ENCODE measurements at places on chromosomes 7 and 10. TPM values are rescaled to one million over a fixed set of nuclear protein-coding genes. Genes with fewer than 3 reads are reported as not detected.
A peak's percentile ranks its signal among the peaks of the same experiment; 100 is the strongest.

The TAS2R5 gene
- total RNA-seq: 0.72 TPM

The SEMA3C gene
- 93.4 TPM for total RNA-seq

The TFPI2 gene
- total RNA-seq: 27.7 TPM

The KCNMA1 gene
- 79.2 TPM for total RNA-seq

The FZD8 gene
- total RNA-seq: 22.9 TPM

The PNLIPRP1 gene
- 2.9 TPM for total RNA-seq

The DCLRE1A gene
- total RNA-seq: 13.0 TPM

The ZNF467 gene
- total RNA-seq: 3.9 TPM

DNA sequence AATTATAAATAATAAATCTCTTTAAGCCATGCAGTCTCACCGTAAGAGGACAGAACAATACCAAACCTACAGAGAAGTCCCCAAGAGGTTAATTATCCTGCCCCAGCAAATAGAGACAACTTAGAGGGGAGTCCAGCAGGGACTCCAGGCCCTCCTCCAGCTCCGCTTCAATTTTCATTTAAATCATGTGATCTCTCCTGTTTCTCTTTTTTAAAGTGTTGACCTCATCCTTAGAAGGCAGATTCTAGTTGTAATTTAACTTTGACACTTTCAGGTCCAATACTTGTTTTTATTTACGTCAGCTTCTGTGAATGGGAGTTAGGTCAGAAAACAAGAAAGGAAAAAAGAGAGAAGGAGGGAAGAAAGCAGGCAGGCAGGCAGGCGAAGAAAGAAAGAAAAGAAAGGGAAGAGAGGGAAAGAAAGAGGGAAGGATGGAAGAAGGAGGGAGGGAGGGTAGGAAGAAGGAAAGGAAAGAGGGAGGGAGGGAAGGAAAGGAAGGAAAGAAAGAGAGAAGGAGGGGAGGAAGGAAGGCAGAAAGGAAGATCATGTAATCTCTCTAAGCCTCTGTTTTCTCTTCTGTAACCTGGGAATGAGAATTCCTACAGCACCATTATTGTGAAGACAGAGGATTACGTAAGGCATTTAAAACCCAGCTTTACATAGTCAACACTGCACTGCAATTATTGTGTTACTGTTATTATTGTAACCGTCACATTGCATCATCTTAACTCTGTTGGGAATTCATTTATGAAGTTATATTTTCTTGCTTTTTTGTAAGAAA, 227.7 kb downstream of the SKIDA1 start:
- no peak for DNase-seq

- no peak for DNase-seq
Measured at GRCh38 chr10:20771051-20771450, 126.1 kb downstream of the NEBL start.

DNA sequence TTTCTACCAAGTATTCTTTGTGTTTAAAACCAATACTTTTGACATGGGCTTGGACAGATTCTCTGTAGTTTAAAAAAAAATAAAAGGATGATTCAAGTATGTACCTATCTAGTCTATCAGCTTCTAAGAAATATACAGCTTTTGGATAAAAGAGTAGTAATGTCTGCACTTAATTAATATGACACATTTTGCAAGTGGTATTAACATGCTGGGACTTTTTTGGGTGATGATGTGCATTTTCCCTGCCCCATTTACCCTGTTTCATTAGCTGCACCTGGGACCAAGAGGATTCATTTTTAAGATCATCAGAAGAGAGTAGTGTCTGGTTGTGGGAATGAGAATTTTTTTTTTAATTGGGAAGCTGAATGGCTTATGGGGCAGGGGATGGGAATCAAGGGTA, 236.2 kb upstream of the KLF14 start:
- no peak for DNase-seq

GRCh38 chr7:144830811-144831210, 5.0 kb downstream of the TPK1 start:
- DNase-seq: peak; percentile 62

DNA sequence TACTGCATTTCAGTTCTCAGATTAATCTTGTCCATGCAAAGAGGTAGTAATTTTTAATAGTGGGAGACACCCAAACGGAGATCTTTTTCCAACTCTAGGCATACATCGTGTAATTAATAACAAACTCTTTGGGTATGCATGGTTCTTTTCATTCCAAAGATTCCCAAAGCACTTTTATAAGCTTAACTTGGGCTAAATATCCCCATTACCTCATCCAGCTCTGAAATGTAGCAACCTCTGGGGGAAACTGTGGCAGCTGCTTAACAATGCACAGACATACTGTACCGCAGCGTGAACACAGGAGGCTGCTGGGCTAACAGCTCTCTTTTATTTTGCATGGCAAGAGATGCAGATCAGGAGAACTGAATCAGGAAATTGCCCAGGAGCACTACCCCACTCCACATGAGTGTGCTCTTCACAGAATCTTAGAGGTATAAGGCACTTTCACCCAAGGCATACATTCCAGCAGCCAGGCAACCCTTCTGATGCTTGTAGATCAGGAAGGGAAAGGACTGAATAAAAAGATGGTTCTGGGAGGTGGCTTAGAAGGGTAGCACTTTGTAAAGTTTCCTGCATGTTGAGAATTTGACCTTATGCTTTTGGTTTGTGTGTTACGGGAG, 114.4 kb upstream of the GLI3 start:
- peak; percentile 74 for DNase-seq

DNA sequence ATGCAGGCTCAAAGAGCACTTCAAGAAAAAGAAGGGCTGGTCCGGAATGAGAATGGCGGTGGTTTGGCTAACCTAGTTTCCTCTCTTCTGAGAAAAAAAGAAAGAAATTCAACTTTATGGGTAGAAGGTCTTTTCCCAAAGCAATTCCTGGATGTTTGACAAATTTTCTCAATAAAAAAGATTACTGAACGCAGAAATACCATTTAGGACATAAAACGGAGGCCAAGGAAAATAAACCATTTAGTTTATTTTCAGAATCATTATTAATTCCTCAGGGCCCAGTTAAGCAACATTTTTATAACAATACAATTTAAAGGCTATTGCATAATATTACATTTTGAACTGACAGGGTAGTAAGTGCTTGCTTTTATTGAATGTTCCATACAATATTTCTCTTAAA, 284.6 kb upstream of the ANKRD30A start:
- no peak for DNase-seq

DNA sequence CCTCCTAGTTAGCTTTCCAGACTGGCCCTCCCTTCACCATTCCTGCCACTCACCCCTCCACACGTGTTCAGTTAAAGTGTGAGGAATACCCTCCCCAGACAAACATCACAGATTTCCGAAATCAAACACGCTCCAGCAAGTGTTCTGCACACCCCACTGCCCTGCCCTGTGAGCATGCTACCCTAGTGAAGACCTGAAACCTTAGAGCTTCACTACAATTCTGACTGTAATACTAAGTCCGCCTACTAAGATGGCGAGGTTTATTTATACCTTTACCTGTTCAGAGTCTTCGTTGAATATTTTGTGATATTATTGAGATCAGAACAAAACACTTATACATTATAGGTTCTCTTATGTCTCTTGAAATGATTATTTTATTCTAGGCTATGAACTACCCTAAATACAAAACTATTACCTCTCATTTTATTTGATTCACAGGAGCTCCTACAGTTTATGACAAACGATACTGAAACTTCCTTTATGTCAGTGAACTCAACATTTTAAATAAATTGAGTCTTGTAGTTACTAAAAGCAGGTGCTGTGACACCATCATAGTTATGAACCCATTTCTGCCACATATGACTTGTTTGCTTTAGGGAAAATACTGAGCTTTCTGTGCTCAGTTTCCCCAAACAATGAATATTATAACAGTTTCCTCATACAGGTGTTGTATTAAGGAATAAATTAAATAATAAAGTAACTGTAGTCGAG, 8.6 kb downstream of the SCIN start:
- DNase-seq: no peak

DNA sequence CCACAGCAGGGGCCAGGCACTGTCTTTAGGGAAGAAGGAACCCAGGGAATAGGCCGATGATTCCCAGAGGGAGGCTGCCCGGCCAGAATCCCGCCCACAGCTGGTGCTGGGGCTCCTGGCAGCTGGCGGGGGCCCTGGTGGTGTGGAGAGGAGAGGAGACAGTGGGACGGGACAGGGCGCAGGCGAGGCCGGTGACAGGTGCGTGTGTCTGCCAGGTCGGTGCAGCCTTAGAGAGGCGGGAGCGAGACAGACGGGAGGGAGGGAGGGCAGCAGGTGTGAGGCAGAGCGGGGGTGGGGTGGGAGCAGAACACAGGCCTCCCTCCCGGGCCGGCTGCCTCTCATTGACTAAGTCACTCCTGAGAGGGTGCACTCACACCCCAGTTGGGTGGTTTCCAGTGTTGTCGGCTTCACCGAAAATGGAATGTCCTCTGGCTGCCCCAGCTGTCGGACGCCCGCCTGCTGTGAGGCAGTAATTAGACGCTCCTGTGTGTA, 55.2 kb downstream of the ELFN1 start:
- DNase-seq: no peak

GRCh38 chr7:21927693-21928092, 18.0 kb downstream of the CDCA7L start:
- DNase-seq: no peak

GRCh38 chr10:11907914-11908313, 84.8 kb downstream of the PROSER2 start:
- no peak for DNase-seq

DNA sequence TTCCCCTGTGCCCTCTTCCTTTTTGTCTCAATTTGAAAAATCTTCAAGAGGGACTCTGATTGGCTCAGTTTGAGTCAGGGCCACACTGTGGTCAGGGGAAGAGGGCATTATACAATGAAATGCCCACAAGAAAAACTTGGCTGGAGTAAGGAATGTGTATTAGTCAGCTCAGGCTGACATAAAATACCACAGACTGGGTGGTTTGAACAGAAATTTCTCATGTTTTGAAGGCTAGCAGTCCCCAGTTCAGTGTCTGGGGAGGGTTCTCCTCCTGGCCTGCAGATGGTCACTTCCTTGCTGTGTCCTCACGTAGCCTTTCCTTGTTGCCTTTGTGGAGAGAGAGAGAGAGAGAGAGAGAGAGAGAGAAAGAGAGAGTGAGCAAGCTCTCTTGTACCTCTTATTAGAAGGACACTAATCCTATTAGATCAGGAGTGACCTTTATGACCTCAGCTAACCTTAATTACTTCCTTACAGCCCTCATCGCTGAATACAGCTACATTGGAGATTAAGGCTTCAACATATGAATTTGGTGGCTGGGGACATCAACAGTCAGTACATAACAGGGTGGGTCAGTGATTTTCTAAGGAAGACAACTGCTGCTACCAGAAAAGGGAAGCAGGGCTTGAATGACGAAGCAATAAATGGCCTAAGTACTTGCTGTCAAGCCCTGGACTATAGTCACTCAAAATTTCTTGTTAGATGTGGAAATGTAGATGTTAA, 25.8 kb upstream of the FAM13C start:
- DNase-seq: peak; percentile 13

GRCh38 chr7:139915268-139915863, 86.3 kb downstream of the TBXAS1 start:
- no peak for DNase-seq

DNA sequence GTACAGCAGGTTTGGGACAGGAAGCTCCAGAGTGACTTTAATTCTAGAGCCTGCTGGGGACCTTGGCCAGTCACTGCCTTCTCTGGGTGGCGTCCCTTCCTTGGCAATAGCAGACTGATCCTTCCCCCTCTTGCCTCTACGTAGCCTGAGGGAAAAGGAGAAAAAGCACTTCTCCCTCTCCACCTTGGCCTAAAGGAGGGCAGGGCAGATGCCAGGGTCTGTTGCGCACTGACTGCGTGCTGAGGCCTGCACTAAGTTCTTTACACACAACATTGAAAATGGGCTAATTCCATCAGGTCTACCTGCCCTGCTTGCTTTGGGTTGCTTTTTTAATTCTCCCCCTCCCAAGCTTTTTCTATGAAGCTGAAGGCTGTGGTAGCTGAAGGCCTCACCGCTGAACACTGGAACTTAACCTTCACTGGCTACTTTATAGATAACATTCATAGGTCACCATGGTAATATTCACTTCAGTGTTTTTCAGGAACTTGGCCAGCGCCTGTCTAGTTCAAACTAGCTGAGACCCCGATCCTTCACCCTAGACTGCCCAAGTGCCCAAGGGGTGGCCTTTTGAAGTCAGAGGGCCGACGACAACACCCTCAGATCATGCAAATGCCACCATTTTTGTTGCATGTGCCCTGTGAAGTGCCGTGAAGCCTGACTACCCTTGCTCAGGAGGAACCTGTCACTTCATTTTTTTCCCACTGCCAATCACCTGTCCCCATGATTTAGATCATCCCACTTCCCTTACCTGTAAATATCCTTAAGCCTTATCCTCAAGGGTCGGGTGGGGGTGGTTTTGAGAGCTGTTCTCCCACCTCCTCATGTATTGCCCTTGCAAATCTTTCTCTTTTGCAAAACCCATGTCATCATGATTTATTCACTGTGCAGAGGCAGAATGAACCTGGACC, 28.7 kb downstream of the PRF1 start:
- no peak for DNase-seq

GRCh38 chr7:121005996-121006584, 17.6 kb downstream of the CPED1 start:
- no peak for DNase-seq

DNA sequence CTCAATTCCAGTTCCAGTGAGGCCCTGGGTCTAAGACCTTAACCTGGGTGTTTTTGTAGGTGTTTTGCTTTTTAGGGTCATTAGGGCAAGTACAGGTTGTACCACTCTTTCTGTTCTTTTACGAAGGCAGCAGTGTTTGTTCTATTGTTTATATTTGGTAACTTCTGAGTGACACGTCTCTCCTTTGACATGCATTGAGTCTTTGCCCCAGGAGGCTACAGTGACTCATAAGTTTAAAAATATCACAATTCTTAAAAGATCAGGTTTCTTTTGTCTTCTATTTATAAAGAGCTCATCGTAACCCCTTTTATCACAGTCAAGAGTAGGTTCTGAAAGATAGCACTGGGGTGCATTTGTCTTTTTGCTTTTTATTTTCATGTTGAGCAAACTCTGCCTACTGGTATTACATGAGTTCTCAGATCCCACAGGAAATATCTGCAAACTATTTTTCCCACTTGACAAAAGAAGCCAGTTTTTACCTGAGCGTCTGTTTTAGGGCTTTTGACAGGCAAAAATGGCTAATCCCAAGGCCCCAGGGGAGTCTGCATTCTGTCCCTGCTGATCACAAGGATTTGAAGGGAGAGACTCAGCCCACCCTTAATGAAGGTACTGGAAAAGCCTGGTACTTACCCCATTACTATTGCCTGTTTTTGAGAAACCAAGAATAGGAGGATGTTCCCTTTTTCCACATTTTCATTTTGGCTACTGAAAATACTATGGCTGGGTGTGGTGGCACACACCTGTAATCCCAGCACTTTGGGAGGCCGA, 7.9 kb downstream of the NUDT13 start:
- no peak for DNase-seq

DNA sequence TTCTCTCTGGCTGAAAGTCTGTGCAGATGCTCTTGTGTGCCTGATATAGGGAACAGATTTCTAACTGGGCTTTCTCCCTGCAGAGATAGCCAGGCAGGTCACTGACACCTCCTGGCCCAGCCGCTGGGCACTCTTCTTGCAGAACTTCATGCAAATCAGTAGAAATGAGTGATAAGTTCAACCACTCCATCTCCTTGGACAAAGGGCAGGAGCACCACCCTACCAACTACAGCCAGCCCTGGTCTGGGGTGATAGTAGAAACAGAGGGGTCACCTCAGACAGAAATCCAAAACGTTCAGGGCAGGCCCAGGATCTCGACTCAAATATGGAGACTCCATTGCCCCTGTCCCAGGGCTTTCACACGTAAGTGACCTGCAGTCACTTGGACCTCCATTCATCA, 917.8 kb upstream of the ZNF722 start:
- DNase-seq: no peak

- no peak for DNase-seq
Measured at GRCh38 chr10:69742928-69743602, 58.6 kb upstream of the COL13A1 start.

Data from umbilical cord (tissue), 2 donors.